ENCODE measurements at places on chromosomes 5 and 9. TPM values are rescaled to one million over a fixed set of nuclear protein-coding genes. Genes with fewer than 3 reads are reported as not detected.

DNA sequence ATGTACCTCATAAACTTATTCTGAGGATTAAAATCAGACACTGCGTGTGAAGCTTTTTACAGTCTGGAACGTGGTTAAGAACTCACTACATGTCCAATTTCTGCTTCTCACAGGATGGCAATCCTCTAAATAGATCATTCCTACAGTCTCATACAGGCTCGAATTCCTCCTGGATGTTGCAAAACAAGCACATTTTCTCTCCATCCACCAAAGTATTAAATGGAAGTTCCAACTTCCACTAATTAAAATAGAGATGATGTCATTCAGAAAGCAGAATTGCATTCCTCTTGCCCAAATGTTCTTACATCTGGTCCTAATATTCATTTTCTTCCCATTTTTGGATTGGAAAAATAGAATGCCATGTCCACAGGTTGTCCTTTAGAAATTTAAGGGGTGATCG is 145.5 kb upstream of the PCA3 start:
- no peak for DNase-seq
- no peaks in the 10 kb centered on the region for H3K36me3 ChIP-seq
- H3K4me1 ChIP-seq = no peaks in the 10 kb centered on the region
- H3K27ac ChIP-seq = no peak overlapping the region
- H3K27me3 ChIP-seq = no peaks in the 10 kb centered on the region

- no peaks in the 10 kb centered on the region for H3K4me1 ChIP-seq
- no peaks in the 10 kb centered on the region for H3K27me3 ChIP-seq
- no peak for DNase-seq
- no peak overlapping the region for H3K4me3 ChIP-seq
- peaks cover 8% of the 10 kb centered on the region for H3K36me3 ChIP-seq
- no peak overlapping the region for H3K27ac ChIP-seq
Observed at GRCh38 chr5:88251048-88251711, 17.5 kb downstream of the TMEM161B start.

Gene IRX2
- total RNA-seq = not detected

Gene CDK7
- 26.0 TPM for total RNA-seq

Gene DND1
- 1.8 TPM for total RNA-seq

All from GM12878 (cell line).